Urinary bladder (tissue), 4 donors: ENCODE measurements at places on chromosomes 6 and 20. TPM values are rescaled to one million over a fixed set of nuclear protein-coding genes. Genes with fewer than 3 reads are reported as not detected.

GRCh38 chr6:122631571-122632249, 21.5 kb downstream of the PKIB start:
- DNase-seq: no peak

GRCh38 chr6:108868647-108869046, 20.4 kb downstream of the ARMC2 start:
- no peak for DNase-seq

GRCh38 chr6:32685603-32686002, 19.1 kb upstream of the HLA-DQB1 start:
- no peak for DNase-seq

GRCh38 chr6:88741071-88741470, 222.3 kb downstream of the RNGTT start:
- DNase-seq: no peak

GRCh38 chr20:52103913-52104545, 87.5 kb downstream of the ZFP64 start:
- no peak for DNase-seq

GRCh38 chr20:20304942-20305341, 63.0 kb upstream of the INSM1 start:
- no peak for DNase-seq

- DNase-seq: no peak
Observed at GRCh38 chr6:30483677-30484279, 5.5 kb upstream of the HLA-E start.

GRCh38 chr6:118908441-118908840, 14.5 kb downstream of the ASF1A start:
- DNase-seq: no peak

DNA sequence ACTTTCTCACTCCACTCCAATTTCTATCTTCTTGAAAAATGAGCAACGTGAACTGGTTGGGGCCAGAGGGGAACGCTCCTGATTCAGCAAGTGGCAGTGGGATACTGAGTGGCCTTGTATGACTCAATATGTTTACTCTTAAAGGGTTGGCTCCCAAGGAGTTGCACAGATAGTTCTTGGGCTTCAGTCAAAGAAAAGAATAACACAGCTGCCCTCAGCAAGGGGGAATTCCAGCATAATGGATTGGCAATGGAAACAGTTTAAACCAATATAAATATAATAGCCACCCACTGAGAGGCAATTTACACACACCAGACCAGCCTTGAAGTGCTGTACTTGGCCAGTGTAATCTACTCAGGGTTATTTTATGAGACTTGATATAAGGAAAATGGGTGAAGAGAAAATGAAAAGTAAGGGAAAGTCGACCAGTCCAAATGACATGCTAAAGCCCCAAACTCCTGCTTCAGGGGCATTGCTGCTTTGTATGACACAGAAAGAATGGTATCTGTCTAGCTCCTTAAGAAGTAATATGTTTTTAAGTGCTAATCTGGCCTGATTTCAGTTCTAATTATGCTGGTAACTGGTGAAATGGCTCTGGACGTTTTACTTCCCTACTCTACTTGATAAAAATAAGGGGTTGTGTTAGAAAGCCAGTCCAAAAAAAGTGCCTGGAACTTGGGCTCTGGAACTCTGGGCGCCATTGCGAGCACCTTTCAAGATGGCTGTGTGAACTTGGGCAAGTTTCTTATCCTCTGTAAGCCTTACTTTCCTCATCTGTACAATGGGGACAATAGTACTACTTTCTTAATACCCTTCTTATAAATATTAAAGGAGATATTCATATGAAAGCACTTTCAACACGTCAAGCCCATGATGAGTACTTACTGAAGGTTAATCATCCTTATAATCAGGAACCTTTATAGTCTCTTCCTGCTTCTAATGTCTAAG, 712.9 kb upstream of the MAP3K7 start:
- no peak for DNase-seq

- no peak for DNase-seq
Observed at GRCh38 chr6:156776470-156776839, 723 bp upstream of the ARID1B start.

Gene PLAGL2
- total RNA-seq: 3.0 TPM

Gene PGBD1
- 8.7 TPM for total RNA-seq

Gene C20orf144
- not detected for total RNA-seq

Gene CD83
- 16.9 TPM for total RNA-seq

Gene BTBD9
- 34.2 TPM for total RNA-seq
